ENCODE measurements at places on chromosomes 12 and 14. TPM values are rescaled to one million over a fixed set of nuclear protein-coding genes. Genes with fewer than 3 reads are reported as not detected.

DNA sequence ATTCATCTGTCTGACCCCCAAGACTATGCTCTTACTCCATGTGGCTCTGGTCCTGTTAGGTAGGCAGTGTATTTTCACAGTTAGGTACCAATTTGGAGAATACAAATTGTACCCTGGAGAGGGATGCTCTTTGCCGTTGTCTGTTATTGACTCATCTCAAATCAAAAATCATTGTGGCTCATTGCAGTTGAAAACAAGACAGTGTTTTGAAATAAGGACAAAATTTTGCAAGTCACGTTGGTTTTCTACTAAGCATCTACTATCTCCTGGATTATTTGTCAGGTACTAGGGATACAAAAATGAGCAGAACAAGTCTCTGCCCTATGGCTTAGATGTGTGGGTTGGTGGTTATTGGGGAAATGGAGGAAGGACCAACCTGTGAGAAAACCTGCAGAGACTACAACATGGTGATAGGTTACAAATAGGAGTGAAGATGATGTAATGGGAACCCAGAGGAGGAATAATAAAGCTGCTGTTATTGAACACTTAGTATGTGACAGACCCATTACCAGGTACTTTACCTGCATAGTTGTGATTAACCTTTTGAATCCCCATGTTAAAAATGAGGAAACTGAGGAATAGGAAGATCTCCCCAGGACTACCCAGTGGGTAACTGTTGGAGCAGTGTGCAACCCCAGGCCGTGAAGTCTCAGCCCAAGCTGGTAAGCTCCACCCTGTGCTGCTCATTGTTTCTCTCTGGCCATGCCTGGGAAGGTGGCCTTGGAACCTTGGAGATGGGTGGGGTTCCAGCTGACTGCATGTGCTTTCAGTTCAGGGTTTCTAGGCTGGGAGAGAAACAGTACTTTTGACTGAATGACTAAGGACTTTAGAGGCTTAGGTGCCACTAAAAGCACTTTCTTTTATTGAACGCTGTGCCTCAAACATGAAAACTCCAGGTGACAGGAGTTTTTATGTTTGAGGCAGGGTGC is 72.9 kb upstream of the SRSF5 start:
- no peak for DNase-seq
- peak overlapping the region; percentile 23 for H3K27ac ChIP-seq
- peaks cover 30% of the 10 kb centered on the region for H3K4me1 ChIP-seq
- no peaks in the 10 kb centered on the region for H3K27me3 ChIP-seq
- peaks cover 5% of the 10 kb centered on the region for H3K36me3 ChIP-seq

GRCh38 chr14:49164074-49164473 is 422.1 kb downstream of the RPS29 start:
- DNase-seq: no peak
- H3K4me1 ChIP-seq: no peaks in the 10 kb centered on the region
- no peak overlapping the region for H3K4me3 ChIP-seq
- no peaks in the 10 kb centered on the region for H3K36me3 ChIP-seq
- no peaks in the 10 kb centered on the region for H3K27me3 ChIP-seq

Gene GARIN6
- polyA plus RNA-seq: not detected

Gene ALX1
- not detected for polyA plus RNA-seq

DNA sequence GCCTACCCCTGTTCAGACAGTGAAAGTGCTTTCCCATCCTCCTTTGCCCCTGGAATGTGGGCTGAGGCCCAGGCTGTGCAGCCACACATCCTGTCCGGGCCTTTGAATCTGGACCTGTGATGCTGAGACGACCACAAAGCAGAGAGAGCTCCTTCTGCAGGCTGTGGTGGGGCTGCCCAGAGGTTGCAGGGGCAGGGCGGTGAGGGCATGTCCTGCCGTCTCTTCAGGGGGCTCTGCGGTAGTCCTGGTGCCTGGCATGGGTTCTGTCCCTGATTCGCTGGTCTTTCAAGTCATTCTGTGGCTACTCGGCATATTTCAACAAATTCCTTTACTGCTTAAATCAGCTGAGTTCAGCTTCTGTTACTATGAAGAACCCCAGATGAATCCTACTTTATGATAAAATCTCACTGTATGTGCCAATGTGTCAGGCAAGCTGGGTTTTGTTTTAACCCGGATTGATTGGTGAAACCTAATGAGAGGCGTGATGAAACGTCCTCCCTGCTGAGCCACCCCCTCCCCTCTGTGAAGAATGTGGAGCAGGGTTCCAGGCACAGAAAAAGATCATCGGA is 63.4 kb upstream of the DICER1 start:
- H3K4me3 ChIP-seq: no peak overlapping the region
- DNase-seq: no peak
- no peaks in the 10 kb centered on the region for H3K4me1 ChIP-seq
- no peaks in the 10 kb centered on the region for H3K36me3 ChIP-seq

GRCh38 chr12:11496157-11496851 is 100.9 kb upstream of the PRB2 start:
- no peaks in the 10 kb centered on the region for H3K36me3 ChIP-seq
- no peaks in the 10 kb centered on the region for H3K4me1 ChIP-seq
- no peak overlapping the region for H3K4me3 ChIP-seq
- no peak overlapping the region for H3K27ac ChIP-seq

Gene KLHDC1
- polyA plus RNA-seq: 0.54 TPM

DNA sequence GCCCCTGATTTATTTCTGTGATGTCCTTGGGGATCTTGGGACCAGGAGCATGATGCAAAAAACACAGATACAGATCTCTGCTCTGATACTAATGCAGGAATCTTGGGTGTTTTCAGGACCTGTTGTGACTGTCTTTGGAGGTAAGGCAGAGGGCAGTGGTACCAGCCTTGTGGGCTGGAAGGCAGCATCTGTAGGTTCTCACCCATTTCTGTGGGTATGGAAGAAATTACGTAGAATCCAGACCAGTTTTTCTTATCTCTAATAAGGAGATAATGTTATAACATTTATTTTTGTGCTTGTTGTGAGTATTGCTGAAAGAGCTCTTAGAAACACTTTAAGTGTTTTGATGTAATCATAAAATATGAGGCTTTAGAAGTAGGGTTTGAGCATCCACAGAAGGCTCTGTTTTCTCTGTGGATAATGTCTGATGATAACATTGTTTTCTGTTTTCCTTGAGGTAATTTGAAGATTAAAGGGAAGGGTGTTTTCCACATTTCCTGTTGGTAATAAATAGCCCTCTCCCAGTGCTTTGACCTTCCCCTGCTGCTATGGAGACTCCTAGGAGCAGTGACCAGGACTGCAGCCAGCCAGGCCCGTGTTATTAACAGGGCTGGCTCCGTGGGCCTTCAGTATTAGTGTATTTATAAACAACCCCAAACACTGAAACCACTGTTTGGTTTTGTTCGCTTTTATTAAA is 9.4 kb upstream of the DCP1B start:
- no peaks in the 10 kb centered on the region for H3K4me1 ChIP-seq
- no peak for DNase-seq
- H3K27me3 ChIP-seq: no peaks in the 10 kb centered on the region
- H3K27ac ChIP-seq: no peak overlapping the region
- no peak overlapping the region for H3K4me3 ChIP-seq

Gene C12orf50
- not detected for polyA plus RNA-seq

GRCh38 chr14:62126879-62127478 is 364.8 kb downstream of the SNAPC1 start:
- H3K27ac ChIP-seq: no peak overlapping the region
- DNase-seq: no peak
- H3K4me3 ChIP-seq: no peak overlapping the region
- no peaks in the 10 kb centered on the region for H3K4me1 ChIP-seq
- H3K36me3 ChIP-seq: no peaks in the 10 kb centered on the region

DNA sequence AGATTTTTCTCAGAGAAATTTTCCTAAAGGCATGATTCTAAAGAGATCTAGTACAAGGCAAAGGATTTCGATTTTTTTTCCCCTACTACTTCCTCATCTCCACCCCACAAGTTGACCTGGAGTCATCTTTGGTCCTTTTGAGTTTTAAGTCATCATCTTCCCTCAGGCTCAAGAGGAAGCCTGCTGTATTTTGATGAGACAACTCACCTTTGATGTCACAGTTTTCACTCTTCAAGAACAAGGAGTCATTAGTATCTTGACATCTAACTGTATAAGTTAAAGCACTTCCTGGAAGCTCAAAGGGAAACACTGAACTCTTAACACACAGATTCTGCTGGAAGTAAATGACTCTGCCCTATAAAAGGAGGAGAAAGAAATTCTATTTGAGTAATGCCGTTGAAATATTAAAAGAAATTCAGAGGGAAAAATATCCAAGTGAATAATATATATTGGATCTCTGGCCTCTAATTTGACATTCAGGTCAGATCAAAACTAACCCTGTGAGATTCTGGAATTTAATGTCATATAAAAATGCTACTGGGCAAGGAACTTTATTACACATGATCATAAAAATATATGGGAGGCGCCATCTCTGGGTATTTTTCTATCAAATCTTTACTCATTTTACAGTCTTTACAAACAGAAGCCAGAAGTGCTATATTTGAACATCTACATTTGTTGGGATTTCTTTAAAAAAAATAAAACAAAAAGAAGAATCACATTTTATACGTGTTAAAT is 435.0 kb downstream of the NRXN3 start:
- no peak overlapping the region for H3K4me3 ChIP-seq
- H3K4me1 ChIP-seq: no peaks in the 10 kb centered on the region
- no peak overlapping the region for H3K27ac ChIP-seq
- H3K27me3 ChIP-seq: no peaks in the 10 kb centered on the region
- no peaks in the 10 kb centered on the region for H3K36me3 ChIP-seq

Gene FAM181A
- not detected for polyA plus RNA-seq

- no peaks in the 10 kb centered on the region for H3K27me3 ChIP-seq
- no peak for DNase-seq
- no peak overlapping the region for H3K27ac ChIP-seq
- no peak overlapping the region for H3K4me3 ChIP-seq
- H3K4me1 ChIP-seq: no peaks in the 10 kb centered on the region
Observed at GRCh38 chr12:67742461-67742860, 93.9 kb downstream of the DYRK2 start.

DNA sequence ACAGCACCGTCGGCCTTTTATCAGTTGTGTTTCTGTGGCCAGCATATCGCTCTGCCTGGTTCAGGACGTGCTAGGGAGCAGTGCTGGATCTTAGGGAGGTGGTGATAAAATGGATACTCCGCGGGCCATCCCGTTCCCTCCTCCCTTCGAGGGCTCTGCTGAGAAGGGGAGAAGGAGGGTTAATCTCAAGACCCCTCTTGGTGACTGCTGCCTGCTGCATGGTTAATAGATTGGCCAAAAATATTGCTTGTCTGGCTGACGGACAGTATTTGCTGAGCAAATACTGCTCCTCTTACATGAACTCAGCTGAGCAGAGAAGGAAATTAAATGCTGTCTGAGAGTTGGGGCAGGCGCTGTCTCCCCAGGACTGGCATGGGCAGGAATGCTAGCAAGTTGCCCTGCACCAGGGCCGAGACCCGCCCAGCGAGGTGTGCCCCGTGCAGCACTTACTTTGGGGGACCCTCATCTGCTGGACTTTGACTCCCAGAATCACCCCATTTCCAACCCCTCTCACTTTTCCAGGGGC is 1.2 kb downstream of the FBRSL1 start:
- H3K36me3 ChIP-seq: no peaks in the 10 kb centered on the region

Gene COCH
- polyA plus RNA-seq: not detected

Gene RERG
- not detected for polyA plus RNA-seq

Gene ZDHHC22
- polyA plus RNA-seq: not detected

Gene OSBPL8
- 33.7 TPM for polyA plus RNA-seq

Gene PTPN21
- 7.4 TPM for polyA plus RNA-seq

Gene TTC7B
- 42.2 TPM for polyA plus RNA-seq

DNA sequence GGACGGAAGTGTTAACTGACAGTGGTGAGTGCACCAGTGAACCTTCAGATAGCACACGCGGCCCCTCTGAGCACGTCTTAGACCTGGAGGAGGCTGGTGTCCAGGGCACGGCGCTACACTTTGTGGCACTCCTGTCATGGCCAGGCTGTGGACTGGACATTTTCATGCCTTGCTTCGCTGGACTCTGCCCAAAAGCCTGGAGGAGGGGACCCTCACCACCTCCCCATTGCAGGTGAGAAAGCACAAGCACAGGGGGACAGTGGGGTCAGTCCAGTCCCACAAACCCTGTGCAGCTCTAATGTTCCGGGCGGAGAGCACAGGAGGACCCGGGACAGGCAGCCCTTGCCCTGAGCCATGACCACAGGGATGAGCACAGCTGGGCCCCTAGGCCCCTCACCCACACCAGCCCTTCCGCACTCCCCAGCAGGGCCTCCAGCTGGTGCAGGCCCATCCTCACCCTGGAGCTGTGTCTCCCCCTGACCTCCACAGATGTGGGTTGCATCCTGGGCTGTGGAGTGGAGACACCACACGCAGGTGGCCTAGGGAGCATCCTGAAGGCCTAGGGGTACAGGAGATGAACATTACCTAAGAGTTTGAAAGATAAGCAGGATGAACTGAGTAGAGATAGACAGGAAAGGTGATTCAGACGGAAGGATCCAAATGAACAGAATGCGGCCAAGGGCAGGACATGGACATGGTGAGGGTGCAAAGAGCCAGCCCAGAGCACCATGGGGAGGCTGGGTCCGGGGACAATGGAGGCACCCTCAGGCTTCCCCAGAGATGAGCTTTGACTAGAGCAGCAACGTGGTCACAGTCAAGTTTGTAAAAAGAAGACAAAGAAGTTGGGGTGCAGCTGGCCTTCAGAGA is 132.8 kb downstream of the BCL11B start:
- H3K4me3 ChIP-seq: no peak overlapping the region
- H3K36me3 ChIP-seq: no peaks in the 10 kb centered on the region
- no peaks in the 10 kb centered on the region for H3K27me3 ChIP-seq
- no peak for DNase-seq

Gene PGF
- polyA plus RNA-seq: 17.5 TPM

DNA sequence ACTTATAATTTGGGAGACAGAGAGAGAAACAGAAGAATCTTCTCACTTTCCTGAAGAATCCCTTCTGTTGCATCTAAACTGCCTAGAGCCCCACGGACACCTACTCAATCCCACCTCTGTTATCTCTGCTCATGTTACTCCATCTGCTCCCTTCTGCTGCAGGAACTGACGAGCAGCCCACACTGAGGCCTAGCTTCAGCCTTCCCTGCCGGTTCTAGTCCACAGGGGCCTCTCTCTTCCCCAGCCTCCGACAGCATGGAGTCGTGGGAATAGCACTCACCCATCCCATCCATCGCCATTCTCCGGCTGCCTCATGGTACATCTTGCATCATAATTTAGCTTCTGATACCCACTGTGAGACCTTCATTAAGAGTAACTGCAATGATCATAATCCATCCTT is 4.0 kb downstream of the RAB15 start:
- no peak overlapping the region for H3K4me3 ChIP-seq
- H3K36me3 ChIP-seq: no peaks in the 10 kb centered on the region
- H3K27me3 ChIP-seq: no peaks in the 10 kb centered on the region
- no peak for DNase-seq

Gene TSPAN11
- polyA plus RNA-seq: not detected

GRCh38 chr12:53300187-53300586 is 692 bp downstream of the MYG1 start:
- peaks cover 16% of the 10 kb centered on the region for H3K36me3 ChIP-seq
- DNase-seq: no peak
- H3K27ac ChIP-seq: peak overlapping the region; percentile 85

GRCh38 chr12:15699886-15700285 is 89.3 kb downstream of the EPS8 start:
- H3K27ac ChIP-seq: peak overlapping the region; percentile 11
- H3K4me1 ChIP-seq: peaks cover 26% of the 10 kb centered on the region
- H3K27me3 ChIP-seq: no peaks in the 10 kb centered on the region
- H3K36me3 ChIP-seq: no peaks in the 10 kb centered on the region
- no peak overlapping the region for H3K4me3 ChIP-seq
- DNase-seq: no peak

Gene SLC25A21
- polyA plus RNA-seq: 0.28 TPM

- no peak for DNase-seq
- H3K4me1 ChIP-seq: no peaks in the 10 kb centered on the region
- no peak overlapping the region for H3K4me3 ChIP-seq
- H3K36me3 ChIP-seq: no peaks in the 10 kb centered on the region
Observed at GRCh38 chr14:101171650-101172049, 268.1 kb upstream of the RTL1 start.

- no peaks in the 10 kb centered on the region for H3K36me3 ChIP-seq
- H3K4me3 ChIP-seq: no peak overlapping the region
- H3K4me1 ChIP-seq: no peaks in the 10 kb centered on the region
- no peaks in the 10 kb centered on the region for H3K27me3 ChIP-seq
Observed at GRCh38 chr12:101967506-101967905, 90.1 kb downstream of the DRAM1 start.

Measured in keratinocyte (primary cell).